Endothelial cell of coronary artery (primary cell): ENCODE measurements at places on chromosomes 7 and 10. TPM values are rescaled to one million over a fixed set of nuclear protein-coding genes. Genes with fewer than 3 reads are reported as not detected.

ITPRID1 gene
- not detected in 2 replicates for total RNA-seq

LRRC4 gene
- 0.28 and 1.3 TPM in 2 replicates for total RNA-seq

BUB3 gene
- 259 and 267 TPM in 2 replicates for total RNA-seq

DNAJB9 gene
- total RNA-seq: 24.9 and 38.0 TPM in 2 replicates

NEUROG3 gene
- not detected in 2 replicates for total RNA-seq

NUTM2E gene
- 0.09 TPM in 1 of 2 replicates, not detected in the other for total RNA-seq

RAB18 gene
- total RNA-seq: 37.5 and 45.2 TPM in 2 replicates

CFAP43 gene
- total RNA-seq: under 0.01 and 0.09 TPM in 2 replicates

SPDYE11 gene
- total RNA-seq: not detected in 2 replicates

GRM8 gene
- 0.09 TPM in 1 of 2 replicates, not detected in the other for total RNA-seq

ZNF853 gene
- total RNA-seq: 0.54 and 1.3 TPM in 2 replicates

HOXA5 gene
- total RNA-seq: 5.9 and 7.9 TPM in 2 replicates

ANLN gene
- 22.1 and 64.2 TPM in 2 replicates for total RNA-seq

MEST gene
- total RNA-seq: 8.3 and 52.8 TPM in 2 replicates

DPYSL4 gene
- 14.7 and 36.4 TPM in 2 replicates for total RNA-seq

FAM131B gene
- 0.66 and 1.4 TPM in 2 replicates for total RNA-seq

SEMA3C gene
- total RNA-seq: 4.9 and 22.5 TPM in 2 replicates

HTR5A gene
- not detected in 2 replicates for total RNA-seq

PTF1A gene
- total RNA-seq: not detected in 2 replicates

CHAT gene
- not detected in 2 replicates for total RNA-seq

CRTAC1 gene
- total RNA-seq: 0.28 and 1.2 TPM in 2 replicates

EPC1 gene
- 21.9 and 23.5 TPM in 2 replicates for total RNA-seq

MBL2 gene
- total RNA-seq: not detected in 2 replicates

CYP3A7 gene
- not detected in 2 replicates for total RNA-seq

RP9 gene
- 9.3 and 14.6 TPM in 2 replicates for total RNA-seq

PAPSS2 gene
- 50.6 and 92.4 TPM in 2 replicates for total RNA-seq

ZNF467 gene
- 2.6 and 3.8 TPM in 2 replicates for total RNA-seq

VAX1 gene
- not detected in 2 replicates for total RNA-seq

HMX2 gene
- total RNA-seq: not detected in 2 replicates

FAM25G gene
- not detected in 2 replicates for total RNA-seq

CADPS2 gene
- total RNA-seq: 51.4 and 53.7 TPM in 2 replicates

CCDC6 gene
- total RNA-seq: 19.0 and 24.4 TPM in 2 replicates

GPR22 gene
- total RNA-seq: not detected in 2 replicates

DPY19L1 gene
- 63.2 and 64.9 TPM in 2 replicates for total RNA-seq

PHKG1 gene
- 0.19 and 0.36 TPM in 2 replicates for total RNA-seq

TUBAL3 gene
- total RNA-seq: 0.18 and 0.19 TPM in 2 replicates

LRRC18 gene
- total RNA-seq: not detected in 2 replicates

NAT16 gene
- total RNA-seq: not detected in 2 replicates

ATOH7 gene
- not detected in 2 replicates for total RNA-seq

MUC12 gene
- not detected in 2 replicates for total RNA-seq

HABP2 gene
- total RNA-seq: not detected in 2 replicates

PLCE1 gene
- total RNA-seq: under 0.01 and 0.19 TPM in 2 replicates

CDNF gene
- total RNA-seq: 0.36 and 0.47 TPM in 2 replicates

CLCN1 gene
- not detected in 2 replicates for total RNA-seq

OR6V1 gene
- total RNA-seq: not detected in 2 replicates

CLRN3 gene
- total RNA-seq: 0.09 TPM in 2 replicates

SPDYE16 gene
- total RNA-seq: not detected in 2 replicates

SPDYE2 gene
- not detected in 2 replicates for total RNA-seq

IFIT1B gene
- not detected in 2 replicates for total RNA-seq

SUV39H2 gene
- total RNA-seq: 14.1 and 15.7 TPM in 2 replicates

ASAH2 gene
- total RNA-seq: 0.38 and 0.63 TPM in 2 replicates

PHYHIPL gene
- total RNA-seq: not detected in 2 replicates

DGKI gene
- total RNA-seq: 0.36 and 1.0 TPM in 2 replicates

CTAGE4 gene
- 0.18 and 0.56 TPM in 2 replicates for total RNA-seq

CFAP58 gene
- total RNA-seq: 0.56 and 0.63 TPM in 2 replicates
